IPS DF 19.7 (cell line): ENCODE measurements at places on chromosomes 12 and 14.

GRCh38 chr12:91629440-91629839 is 446.8 kb upstream of the DCN start:
- no peak for DNase-seq

GRCh38 chr12:113040722-113041171 is 15.8 kb upstream of the DTX1 start:
- DNase-seq, result no peak

GRCh38 chr14:99626041-99626648 is 18.8 kb upstream of the HHIPL1 start:
- DNase-seq, result no peak

DNA sequence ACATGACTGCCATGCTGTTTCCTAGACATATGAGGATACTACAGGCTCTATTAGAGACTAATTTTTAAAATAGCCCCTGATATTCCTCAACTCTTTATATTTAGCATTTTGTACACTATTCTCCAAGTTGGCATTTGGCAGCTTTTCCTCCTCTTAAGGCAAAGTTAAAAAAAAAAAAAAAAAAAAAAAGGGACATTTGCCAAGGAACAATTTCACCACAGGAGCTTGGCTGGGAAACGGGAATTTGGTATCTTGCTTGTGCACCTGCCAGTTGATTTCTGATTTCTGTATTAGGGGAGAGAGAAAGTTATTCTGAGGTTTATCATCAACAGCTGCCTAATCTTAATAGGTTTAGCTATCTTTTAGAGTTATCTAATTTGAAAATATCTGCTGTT is 87.2 kb downstream of the CAND1 start:
- DNase-seq, result no peak

GRCh38 chr14:101820283-101820798 is 58.8 kb downstream of the PPP2R5C start:
- DNase-seq, result no peak

DNA sequence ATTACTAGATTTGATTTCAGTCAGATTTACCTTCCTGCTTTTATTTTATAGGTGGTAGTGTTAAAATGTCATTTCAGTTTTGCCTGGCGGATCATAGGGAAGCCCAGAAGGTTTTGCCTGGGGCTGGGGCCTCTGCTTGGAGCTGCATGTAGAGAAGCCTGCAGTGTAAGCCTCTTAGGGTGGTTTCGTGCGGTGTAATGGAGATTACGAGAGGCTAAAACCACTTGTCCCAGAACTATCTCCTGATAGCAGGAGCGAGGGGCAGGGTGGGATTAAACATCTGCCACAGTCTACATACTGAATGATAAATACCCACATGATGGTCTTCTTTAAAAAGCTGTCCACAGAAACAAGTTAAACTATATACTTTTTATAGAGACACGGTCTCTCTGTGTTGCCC is 35.0 kb upstream of the DICER1 start:
- no peak for DNase-seq

DNA sequence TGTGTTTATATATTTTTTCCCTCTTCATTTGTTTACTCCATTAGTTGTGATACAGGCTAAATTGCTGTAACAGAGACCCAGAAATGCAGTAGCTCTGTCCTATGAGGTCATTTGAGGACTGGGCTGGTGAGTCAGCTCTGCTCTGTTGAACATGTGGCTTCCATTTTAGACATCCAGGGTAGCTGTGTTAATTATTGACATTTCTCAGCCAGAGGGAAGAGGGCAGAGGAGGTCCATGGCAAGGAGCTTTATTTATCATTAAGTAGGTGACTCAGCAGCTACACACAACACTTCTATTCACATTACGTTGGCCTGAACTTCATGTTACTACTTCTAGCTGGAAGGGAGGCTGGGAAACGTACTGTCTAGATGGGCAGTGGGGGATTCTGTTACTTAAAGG is 85.4 kb downstream of the PTCSC3 start:
- DNase-seq, result no peak

- no peak for DNase-seq
These were observed 1.8 kb upstream of the RHOF start for GRCh38 chr12:121795034-121795968.

DNA sequence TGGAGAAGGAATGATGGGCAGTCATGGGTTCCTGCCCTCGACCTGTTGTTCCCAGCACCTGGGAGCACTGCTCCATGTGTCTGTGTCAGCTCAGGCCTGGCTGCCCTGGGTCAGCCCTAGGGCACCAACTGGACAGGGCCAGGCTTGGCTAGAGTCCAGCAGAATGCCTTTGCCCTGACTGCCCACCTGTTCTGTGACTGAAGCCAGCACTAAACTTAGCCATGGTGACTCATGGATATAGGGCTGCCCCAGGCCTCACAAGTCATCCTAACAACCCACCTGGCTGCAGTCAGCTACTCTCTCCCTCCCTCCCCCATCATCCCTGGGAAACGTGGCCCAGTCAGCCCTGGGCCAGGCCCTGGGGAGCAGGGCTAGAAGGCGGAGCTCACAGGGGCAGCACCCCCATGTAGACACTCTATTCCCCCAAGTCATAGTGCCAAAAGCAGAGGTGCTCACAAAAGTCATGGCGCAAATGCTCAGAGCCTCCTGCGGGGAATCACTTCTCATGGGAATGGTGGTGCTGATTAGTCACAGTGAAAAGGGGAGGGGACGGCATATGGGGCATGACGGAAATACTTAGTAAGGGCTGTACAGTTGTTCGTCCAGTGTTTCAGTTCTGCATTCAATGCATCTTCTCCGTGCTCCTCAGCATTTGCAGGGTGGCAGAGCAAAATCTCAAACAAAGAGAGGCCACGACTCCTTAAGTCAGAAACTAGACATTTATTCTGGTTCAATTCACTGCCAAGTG is 52.0 kb upstream of the NTF3 start:
- no peak for DNase-seq

GRCh38 chr12:7091171-7091570 is 1.1 kb downstream of the C1R start:
- no peak for DNase-seq
